Spleen (tissue), 13 donors: ENCODE measurements at places on chromosomes 5 and 9. TPM values are rescaled to one million over a fixed set of nuclear protein-coding genes. Genes with fewer than 3 reads are reported as not detected.

Gene NOXA1
- 3.5 TPM for total RNA-seq

Gene TTC23L
- 0.24 TPM for total RNA-seq

DNA sequence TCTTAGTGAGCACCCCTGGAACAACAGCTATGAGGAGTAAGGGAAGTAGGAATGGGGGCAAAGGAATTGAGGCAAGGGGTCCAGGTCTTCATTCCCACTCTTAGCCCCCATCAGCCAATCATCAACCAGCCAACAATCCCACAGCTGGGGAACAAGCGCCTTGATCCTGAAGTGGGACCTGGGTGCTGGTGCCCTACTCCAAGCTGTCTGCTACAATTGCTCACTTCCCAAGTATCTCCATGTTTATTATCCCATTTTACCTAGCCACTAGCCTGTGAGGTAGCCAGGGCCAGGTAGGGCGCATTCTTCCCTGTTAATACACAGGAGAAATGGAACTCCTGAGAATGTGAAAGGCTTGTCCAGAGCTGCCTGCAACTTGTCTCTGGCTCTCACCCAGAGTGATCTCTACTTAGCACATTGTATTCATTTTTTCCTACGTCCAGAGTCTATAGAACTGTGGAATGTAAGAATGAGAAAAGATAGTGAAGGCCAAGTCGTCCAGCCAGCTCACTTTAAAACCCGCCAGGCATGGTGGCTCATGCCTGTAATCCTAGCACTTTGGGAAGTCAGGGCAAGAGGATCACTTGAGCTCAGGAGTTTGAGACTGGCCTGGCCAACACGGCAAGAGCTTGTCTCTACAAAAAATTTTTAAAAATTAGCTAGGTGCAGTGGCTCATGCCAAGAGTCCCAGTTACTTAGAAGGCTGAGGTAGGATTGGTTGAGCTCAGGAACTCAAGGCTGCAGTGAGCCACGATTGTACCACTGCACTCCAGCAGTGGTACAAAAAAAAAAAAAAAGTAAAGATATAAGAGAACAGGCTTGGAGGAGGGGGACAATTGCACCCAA is 6.2 kb upstream of the DNAJC18 start:
- DNase-seq: no peak

- DNase-seq: no peak
Measured at GRCh38 chr5:153718713-153719112, 228.2 kb downstream of the GRIA1 start.

- DNase-seq: no peak
Measured at GRCh38 chr5:69202497-69202896, 13.1 kb downstream of the CENPH start.
